ENCODE measurements at places on chromosomes 1 and 21. TPM values are rescaled to one million over a fixed set of nuclear protein-coding genes. Genes with fewer than 3 reads are reported as not detected.
A peak's percentile ranks its signal among the peaks of the same experiment; 100 is the strongest.

GRCh38 chr21:15355066-15355465 lies 290.3 kb upstream of the NRIP1 start:
- H3K27me3 ChIP-seq = no peaks in the 10 kb centered on the region
- no peak overlapping the region for H3K4me3 ChIP-seq
- no peaks in the 10 kb centered on the region for H3K36me3 ChIP-seq
- H3K27ac ChIP-seq = no peak overlapping the region

DNA sequence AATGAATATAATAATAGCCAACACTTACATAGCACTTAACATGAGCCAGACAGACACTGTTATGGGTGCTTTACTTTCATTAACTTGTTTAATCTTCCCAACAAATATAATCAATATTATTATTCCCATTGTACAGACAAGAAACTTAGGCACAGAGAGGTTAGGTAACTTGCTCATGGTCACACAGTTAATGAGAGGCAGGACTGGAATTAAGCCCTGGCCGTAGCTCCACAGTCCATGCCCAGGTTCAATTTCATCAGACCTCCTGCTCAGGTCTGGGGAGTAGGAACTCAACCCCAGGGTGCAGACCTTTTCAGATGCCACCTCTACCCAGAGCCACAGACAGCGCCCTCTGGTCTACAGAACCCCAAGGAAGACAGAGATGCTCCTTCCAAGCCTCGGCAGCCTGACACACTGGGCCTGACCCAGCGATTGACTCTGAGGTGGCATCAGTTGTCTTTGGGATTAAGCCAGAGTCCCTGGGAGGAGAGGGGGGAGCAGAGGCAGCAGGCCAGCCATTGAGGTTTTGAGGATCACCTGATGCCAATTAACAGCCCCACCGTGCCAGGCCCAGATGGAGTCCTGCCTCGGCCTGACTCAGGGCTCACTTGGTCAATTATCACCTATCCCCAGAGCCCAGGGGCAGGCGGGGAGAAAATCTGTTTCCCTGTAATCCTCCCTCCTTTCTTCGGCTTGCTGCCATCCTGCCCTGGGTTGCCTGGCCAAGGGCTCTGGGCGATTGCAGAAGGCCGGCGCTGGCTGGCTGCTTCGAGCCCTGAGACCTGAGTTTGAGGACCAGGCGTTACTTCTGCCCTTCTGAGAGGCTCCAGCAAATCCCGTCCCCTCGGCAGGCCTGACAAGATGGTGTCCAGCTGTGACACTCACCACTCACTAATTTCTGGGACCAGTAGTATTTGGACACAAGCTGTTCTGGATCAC lies 116.7 kb downstream of the LACTBL1 start:
- no peak for DNase-seq
- peaks cover 3% of the 10 kb centered on the region for H3K27me3 ChIP-seq
- H3K27ac ChIP-seq = no peak overlapping the region
- H3K4me3 ChIP-seq = no peak overlapping the region

DNA sequence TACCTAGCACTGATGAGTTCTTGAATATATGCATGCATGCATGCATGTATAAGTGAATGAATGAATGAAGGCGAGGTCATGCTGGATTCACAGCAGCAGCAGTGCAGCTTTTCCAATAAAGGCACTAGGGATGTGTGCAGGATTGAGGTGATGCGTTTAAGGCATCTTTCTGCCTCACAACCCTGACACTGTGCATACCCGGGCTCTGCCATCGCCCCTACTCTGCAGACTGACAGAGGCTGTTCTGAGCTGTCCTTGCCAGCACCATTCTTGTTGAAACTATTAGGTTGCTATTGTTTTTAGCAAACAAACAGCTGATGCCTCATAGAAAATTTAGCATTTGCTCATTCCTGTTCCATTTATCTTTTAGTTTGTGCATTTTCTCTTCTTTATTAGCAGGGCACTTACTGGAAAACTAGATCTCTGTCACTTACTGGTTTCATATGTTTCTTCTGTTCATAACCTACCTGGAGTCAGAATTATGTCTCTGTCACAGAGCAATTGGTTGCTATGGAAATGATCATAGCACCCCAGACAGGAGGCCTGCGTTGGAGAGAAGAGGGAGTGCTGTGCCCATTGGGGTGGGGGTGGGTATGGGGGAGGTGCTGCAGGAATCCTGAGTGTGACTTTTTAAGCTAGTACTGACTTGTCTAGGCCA lies 79.0 kb downstream of the CD58 start:
- H3K36me3 ChIP-seq = peaks cover 3% of the 10 kb centered on the region
- H3K27me3 ChIP-seq = peaks cover 5% of the 10 kb centered on the region
- peaks cover 18% of the 10 kb centered on the region for H3K4me1 ChIP-seq
- no peak for DNase-seq
- H3K4me3 ChIP-seq = no peak overlapping the region

DNA sequence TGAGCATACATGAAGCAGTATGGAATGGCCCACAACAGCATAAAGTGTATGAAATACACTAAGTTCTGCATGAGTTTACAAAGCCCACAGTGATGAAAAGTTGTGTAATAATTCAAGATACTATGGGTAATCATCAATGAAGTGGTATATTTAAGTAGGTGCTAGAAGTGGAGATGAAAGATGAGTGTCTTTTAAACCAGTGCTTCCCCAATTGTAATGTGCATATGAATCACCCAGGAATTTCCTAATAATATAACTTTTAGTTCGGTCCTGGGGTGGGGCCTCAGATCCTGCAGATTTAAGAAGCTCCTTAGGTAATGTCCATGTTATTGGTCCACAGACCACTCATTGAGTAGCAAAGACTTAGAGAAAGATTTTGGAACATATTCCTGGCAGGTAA lies 184.9 kb downstream of the DUSP10 start:
- no peaks in the 10 kb centered on the region for H3K4me1 ChIP-seq
- DNase-seq = no peak
- H3K36me3 ChIP-seq = no peaks in the 10 kb centered on the region
- peaks cover 32% of the 10 kb centered on the region for H3K27me3 ChIP-seq

DNA sequence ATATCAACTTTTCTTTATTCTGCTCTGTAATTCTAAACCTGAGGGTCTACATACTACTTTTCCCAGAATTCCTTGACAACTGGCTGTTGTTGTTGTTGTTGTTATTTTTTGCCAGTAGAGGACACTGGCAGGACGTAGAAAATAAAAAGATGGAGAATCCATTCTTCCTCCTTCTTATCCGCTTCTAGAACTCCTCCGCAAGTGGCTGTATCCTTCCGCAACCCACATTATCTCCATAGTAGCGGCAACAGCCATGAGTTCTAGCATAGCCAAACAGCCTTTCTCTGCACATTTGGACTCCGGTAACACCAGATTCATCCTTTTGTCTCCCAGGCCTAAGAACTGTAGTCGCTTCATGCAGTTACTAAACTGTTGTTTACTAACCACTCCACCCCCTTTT lies 91.1 kb upstream of the CACHD1 start:
- H3K4me3 ChIP-seq = no peak overlapping the region
- H3K4me1 ChIP-seq = no peaks in the 10 kb centered on the region
- H3K36me3 ChIP-seq = no peaks in the 10 kb centered on the region
- peaks cover 5% of the 10 kb centered on the region for H3K27me3 ChIP-seq
- H3K27ac ChIP-seq = no peak overlapping the region

- no peaks in the 10 kb centered on the region for H3K27me3 ChIP-seq
- H3K27ac ChIP-seq = peak overlapping the region; percentile 36
- DNase-seq = no peak
- peak overlapping the region; percentile 89 for H3K4me3 ChIP-seq
Measured at GRCh38 chr1:75791022-75791421, 5.0 kb downstream of the RABGGTB start.

The KIF2C gene
- total RNA-seq = 82.7 TPM

The CLCA4 gene
- total RNA-seq = not detected

The NUAK2 gene
- total RNA-seq = 0.80 TPM

The CHRM3 gene
- not detected for total RNA-seq

All from activated CD4-positive, alpha-beta T cell treated with anti-CD3 and anti-CD28 coated beads, Interleukin-2, amount 10 ng/mL, durations not matched to agents 24 days and 14 days (primary cell).